ENCODE measurements at places on chromosomes 3 and 15.

GRCh38 chr15:63971427-63971805 is 74.9 kb downstream of the DAPK2 start:
- no peak for DNase-seq

DNA sequence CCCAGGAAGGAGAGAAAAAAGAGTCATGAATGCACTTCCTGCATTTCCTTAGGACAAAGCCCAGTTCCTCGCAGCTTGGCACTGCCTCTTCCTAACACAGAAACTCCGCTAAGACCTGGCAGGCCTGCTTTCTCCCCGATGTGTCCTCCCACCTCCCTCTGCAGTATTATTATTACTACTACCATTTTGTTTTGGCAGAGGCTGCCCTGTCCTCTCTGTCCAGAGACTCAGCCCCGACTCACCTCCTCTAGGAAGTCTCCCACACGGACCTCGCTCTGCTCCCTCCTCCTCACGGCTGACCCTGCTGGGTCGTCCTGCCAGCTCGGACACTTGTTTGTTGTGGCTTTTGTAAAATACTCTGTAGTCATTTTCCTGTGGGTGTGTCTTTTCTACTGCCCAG is 107.2 kb upstream of the HACD2 start:
- DNase-seq: no peak

DNA sequence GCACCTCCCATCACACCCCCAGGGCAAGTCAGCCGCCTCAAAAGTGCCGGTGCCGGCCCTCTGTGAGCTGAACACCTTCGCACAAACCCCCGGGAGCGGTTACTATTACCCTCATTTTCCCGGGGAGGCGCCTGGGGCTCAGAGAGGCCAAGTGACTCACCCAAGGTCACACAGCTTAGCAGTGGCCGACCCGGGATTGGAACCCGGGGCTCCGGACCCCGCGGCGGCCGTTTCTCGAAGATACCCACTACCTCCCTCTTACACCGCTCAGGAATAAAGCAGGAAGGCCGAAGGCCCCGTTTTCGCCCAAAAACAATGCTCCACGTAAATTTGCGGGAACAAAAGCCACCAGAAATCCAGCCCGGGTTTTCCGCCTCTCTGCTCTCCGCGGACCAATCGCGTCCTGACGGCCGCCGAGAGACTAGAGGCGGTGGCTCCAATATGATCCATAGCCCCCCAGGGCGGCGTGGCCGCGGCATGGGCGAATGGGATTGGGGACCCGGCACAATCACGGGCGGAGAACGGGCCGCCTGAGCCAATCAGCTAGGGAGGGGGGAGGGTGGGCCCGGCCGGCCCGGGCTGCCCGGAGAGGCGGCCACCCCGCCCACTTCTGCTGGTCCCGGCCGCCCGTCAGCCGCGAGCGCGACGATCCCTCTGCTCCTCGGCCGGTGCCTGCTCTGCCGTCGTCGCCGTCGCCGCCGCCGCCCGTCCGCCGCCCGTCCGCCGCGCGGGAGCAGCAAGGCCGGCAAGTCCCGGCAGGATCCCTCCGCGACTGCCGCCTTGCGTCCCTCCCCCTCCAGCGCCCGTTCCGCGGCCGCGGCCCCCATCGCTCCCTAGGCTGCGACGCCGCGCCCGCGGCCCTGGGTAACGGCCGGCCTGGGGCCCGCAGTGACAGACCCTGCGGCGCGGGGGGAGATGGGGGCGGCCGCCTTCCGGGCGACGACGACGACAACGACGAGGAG is 177.0 kb downstream of the OR4M2 start:
- DNase-seq: no peak

GRCh38 chr3:195160908-195161434 is 110.0 kb downstream of the XXYLT1 start:
- no peak for DNase-seq

DNA sequence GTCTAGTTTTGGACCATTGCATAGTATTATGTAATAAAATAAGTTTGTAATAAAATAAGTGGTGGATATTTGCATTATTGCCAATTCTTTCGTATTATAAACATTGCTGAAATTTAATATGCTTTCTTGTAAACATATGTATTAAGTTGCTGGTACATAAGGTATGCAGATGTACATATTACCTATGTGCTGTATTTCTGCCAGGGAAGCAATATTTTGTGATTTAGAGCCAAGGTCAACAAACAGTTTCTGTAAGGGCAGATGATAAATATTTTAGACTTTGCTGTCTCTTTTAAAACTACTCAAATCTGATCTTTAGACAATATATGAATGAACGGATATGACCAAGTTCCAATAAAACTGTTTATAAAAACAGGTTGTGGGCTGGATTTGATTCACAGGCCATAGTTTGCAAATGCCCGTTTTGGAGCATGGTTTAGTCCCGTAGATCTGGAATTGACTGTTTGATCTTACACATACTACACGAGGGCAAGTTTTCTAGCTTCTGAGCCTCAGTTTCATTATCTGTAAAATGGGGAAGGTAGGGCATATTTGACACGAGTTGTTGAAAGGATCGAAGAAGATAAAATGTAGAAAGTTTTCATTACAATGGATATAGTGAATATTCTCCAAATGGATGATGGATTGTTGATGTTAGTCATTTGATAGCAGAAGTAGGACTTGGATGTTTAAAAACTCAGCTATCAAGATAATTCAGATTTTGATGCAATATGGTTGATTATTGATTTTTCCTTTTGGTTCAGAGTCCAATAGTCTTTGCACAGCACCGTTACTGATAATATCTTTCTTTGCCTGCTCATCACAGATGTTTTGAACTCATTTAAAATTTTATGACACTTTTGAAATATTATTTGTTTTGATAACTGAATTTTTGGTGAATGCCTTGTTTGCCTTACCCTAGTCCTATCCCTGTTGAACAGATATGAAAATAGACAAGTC is 394.6 kb downstream of the FEZF2 start:
- no peak for DNase-seq

GRCh38 chr15:40307421-40308211 is at the start of gene PLCB2:
TSS of gene PLCB2 (minus strand) at chr15:40307935. CDS start at chr15:40307672, 263 bp downstream.
- DNase-seq: no peak

All from AG04449 (cell line).